ENCODE measurements at places on chromosomes 3 and 15.

GRCh38 chr15:41858756-41859155 lies 20.1 kb downstream of the PLA2G4B start:
- DNase-seq = no peak

DNA sequence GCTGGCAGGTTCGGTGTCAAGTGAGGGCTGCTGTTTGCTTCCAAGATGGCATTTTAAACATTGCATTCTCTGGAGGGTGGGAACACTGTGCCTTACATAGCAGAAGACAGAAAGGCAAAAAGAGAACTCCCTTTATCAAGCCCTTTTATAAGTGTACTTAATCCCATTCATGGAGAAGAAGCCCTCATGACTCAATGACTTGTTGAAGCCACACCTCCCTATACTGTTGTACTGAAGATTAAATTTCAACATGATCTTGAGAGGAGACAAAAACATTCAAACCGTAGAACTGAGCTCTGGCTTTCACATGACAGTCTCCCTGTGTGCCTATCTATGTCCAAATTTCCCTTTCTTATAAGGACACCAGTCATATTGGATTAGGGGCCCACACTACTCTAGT lies 443.4 kb upstream of the CDIN1 start:
- no peak for DNase-seq

DNA sequence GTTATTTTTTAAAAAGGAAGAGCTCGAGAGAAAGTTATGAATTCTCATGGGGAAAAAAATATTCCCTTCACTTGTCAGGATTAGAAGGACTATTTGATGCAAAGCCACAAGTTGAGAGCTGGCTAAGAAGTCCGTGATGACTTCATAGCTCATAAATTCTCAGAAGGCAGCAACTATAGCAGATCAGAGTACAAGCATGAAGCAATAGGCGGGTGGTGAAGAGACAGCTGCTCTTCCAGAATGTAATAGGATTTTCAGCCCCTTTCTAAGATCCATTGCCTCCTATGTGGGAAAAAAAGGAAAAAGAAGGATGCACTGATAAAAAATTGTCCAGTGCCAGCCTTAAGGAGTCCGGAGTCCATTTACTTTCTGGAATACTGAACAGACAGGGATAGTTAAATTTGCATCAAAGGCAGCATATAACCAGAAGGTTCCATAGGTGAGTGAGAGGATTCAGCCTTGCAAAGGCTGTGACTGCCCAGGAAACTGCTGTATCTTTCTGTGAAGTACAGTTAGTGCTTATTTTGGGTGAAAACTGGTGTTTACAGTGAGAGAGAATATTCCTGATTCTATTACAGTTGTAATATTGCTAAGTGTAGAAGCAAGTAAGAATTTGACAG lies 929.5 kb upstream of the ALCAM start:
- DNase-seq = no peak

- no peak for DNase-seq
Measured at GRCh38 chr3:184029443-184029842, 2.1 kb upstream of the HTR3D start.
